ENCODE measurements at places on chromosomes 16 and 17. TPM values are rescaled to one million over a fixed set of nuclear protein-coding genes. Genes with fewer than 3 reads are reported as not detected.

DNA sequence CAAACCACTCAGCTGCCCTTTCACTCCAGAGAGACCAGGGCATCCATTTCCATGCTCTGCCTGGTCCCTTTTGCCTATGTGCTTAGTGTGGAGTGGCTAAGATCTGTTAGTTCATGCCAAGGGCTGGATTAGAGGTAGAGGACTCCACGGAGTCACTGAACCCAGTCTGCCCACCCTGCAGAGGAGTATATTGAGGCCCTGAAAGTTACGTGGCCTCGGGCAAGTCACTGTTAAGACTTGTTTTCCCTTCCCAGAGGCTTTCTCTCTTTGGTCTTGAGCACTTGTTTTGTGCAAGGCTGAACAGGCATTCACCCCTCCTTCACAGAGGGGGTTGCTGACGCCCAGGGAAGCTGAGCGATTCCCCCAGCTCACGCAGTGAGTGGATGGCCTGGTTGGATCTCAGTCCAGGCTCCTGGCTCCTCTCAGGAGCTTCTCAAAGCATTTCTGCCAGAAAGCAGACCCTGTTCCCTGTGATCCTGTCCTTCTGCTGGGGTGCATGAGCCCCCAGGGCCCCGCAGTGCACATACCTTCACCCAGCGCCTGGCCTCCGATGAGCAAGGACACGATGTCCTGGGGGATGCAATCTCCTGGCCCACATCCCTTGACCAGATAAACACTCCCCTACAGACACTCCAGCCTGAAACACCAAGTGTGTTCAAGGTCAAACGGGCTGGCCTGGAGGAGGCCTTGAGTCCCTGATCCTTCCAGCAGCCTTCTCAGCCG is 153.4 kb upstream of the GSE1 start:
- peak; percentile 69 for DNase-seq

- DNase-seq = no peak
Measured at GRCh38 chr16:75317101-75317522, 65.7 kb upstream of the BCAR1 start.

DNA sequence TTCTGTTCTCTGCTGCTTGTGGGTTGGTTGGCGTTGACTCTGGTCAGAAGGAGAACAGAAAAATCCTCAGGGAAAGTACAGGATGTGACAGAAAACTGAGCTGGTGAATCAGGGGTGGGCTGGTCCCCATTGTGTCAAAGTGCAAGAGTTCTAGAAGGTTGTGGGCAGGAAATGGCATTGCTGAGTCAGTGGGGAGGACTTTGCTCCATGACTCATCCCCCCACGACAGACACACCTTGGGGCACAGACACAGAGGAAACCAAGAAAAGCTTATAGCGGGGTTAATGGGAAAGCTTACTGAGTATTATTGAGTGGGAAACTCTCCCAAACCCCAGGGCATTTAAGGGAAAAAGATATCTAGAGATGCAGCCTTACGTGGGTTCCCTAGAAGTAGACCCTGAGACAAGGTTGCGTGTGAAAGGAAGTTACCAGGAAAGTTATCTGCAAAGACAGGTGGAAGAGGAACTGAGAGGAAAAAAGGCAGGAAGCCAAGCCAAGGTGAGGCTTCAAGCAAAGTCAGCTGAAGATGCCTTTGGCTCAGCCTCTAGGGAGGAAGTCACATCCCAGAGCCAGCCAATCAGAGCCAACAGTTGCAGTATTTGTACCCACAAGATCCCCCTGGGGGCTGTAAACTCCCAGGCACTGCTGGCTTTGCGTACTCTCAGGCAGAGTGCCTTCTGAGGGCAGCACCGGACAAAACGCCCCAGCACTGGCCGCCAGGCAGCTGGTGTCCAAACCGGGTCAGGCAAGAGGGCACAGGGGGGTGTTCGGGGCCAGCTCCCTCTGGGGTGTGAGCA is 86.4 kb downstream of the FOXL1 start:
- peak; percentile 86 for DNase-seq

DNA sequence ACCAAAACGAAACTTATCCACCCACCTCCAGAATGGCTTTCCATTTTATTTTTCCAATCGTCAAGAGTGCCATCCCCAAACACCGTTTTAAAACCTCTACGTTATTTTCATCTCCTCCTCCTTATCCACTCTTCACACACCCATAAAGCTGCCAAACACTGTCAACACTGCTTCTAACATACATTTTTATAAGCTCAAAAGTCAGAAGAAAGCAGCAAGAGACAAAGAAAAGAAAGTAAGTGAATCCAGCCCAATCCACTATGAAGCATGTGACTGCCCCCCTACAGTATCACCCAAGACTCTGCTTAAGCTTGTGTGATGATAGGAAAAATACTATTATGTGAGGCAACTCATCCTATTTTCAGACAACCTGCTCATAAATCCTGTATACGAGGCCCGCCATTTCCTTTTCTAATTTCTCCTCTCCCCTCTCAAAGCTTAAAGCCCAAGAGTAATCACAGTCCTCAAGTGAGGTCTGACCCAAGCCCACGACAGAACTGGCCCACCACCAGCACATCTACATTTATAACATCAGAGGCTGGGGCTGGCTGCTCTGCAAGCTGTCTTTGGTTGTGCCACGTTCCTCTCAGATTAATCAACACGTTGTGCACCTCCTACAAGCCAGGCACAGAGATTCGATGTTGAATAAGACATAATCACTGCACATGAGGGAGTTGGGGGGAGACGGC is 16.3 kb downstream of the USP31 start:
- no peak for DNase-seq

The XAF1 gene
- total RNA-seq = 29.9 TPM

The C16orf74 gene
- 6.6 TPM for total RNA-seq

- peak; percentile 40 for DNase-seq
Measured at GRCh38 chr16:2782583-2783351, 4.6 kb downstream of the PRSS33 start.

DNA sequence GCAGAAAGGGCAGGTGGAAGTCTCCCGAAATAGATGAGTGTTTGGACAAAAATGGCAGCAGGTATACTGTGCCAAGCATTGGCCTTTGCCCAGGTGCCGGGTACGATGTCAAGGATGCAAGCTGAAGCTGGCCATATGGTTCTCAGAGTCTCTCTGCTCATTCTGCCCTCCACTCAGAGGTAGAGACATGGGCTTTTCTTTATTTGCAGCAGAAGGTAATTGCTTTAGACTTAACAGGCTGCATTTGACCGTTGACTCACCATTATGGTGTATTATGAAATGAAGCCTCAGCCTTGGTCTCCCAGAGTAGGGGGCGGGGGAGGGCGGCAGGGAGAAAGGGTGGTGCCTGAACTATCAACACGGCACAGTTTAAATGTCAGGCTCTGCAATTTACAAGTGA is 969.1 kb upstream of the EEF2KMT start:
- DNase-seq = no peak

DNA sequence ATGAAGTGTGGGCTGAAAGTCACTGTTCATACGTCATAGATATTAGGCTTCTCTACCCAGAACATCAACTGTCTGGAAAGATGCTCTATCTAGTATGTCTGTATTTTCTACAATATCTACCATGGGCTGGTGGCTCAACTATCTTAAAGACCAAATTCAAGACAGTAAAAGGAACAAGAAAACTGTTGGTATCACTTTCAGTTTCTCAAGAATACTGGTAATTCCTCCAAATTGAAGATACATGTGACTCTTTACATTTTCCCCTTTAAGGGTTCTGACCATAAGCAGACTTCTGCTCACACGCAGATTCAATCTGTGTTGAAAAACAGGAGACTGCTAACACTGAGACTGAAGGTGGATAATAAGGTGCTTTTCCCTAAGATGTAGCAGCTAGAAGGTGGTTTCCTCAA is 24.2 kb downstream of the XPO6 start:
- no peak for DNase-seq

DNA sequence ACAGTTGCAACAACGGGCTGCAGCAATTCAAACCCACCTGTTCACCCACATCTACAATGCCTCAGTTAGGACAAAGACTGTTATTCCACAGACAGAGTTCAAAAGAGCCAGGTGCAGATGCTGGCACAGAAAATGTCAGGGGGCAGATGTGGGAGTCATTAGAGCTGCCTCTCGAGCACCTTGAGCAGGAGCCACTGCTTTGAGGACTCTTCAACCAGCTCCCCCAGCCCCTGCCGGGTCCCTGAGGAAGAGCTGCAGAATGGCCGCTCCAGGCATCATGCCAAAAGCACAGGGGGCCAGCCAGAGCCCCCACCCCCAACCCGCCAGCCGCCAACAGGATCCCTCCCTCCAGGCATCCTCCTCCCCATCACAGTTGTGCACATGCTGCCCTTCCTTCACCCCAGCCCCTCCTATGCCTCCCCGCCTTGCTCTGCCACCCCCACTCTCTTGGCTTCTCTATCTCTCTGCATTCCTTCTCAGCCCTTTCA is 20.8 kb downstream of the C17orf67 start:
- DNase-seq = no peak

- DNase-seq = no peak
Measured at GRCh38 chr17:6940186-6940649, 55.6 kb upstream of the ALOX12 start.

The CSH1 gene
- not detected for total RNA-seq

- no peak for DNase-seq
Measured at GRCh38 chr17:78379131-78379491, 662 bp downstream of the PGS1 start.

GRCh38 chr16:3508736-3509135 is 7.9 kb downstream of the CLUAP1 start:
- no peak for DNase-seq

DNA sequence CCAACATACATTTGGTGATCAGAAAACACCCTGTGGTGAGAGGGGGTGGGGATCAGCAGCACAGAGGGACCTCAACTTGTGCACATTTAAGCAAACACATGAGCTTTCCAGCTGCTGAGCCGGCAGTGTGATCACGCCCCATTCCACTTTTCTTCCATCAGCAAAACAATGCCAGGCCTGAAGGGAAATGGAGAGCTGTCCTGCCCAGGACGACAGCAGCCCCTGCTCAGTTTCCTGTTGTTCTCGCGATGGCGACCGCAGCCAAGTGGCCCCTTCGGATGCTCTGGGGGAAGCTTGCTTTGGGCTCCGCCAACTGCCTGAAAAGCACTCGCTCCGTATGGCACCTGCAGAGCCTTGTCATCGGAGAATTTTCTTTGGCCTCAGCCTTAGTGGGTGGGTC is 272.3 kb downstream of the FOXL1 start:
- DNase-seq = no peak

GRCh38 chr16:4382795-4383357 is 11.2 kb downstream of the VASN start:
- DNase-seq = no peak

DNA sequence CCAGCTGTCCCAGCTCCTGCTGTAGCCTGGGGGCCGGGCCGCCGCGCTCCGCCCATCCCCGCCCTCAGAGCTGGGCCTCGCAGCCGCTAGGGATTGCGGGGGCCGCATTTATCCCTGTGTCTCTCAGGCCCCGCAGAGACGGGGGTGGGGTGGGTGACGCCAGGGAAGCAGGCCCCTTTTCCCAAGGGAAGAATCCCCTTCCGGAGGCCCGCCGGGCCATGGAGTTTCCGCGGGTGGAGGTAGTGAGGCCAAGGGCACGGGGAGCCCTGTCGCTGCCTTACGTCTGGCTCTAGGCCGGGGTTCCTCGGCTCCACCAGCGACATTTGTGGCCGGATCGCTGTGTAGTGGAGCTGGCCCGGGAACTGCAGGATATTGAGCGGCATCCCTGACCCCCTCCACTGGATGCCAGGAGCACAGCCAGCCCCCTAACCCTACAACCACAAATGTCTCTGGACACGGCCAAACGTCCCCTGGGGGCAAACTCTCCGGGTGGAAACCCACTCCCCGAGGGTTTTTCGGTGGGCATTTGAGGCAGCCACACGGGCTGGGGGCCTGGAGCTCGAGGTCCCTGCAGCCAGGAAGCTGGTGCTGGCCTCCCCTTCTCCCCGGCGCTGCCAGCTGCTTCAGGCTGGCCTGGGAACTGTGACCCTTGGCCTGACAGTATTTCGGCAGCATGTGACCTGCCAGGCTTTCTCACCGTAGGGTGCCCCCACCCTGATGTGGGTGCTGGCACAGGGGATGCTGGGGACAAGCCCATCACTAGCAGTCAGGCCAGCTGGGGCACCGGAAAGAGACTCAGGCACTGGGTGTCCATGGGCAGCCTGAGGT is 12.0 kb upstream of the CD300A start:
- no peak for DNase-seq

The SHISA6 gene
- total RNA-seq = 0.27 TPM

The DUSP3 gene
- total RNA-seq = 120 TPM

DNA sequence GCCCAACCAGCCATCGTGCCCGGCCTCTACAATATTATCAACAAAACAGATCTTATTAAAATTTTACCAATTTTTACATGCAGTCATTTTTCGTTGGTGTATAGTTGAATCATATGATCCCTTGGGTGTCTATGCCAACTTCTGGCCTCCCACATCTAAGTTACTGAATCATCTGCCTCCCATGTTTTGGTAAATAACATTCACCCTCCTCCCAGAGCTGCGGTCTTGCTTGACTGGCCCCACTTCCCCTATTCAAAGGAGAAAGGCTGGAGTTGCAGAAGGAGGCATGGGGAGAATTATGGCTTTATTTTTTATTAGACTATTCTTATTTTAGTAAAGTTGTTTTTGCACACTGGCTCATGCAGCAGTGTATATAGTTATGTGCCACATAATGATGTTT is 18.5 kb upstream of the CCL23 start:
- DNase-seq = no peak

The AIPL1 gene
- total RNA-seq = not detected

The CCL22 gene
- not detected for total RNA-seq

GRCh38 chr17:73336408-73337329 is 24.9 kb upstream of the CDC42EP4 start:
- DNase-seq = no peak

DNA sequence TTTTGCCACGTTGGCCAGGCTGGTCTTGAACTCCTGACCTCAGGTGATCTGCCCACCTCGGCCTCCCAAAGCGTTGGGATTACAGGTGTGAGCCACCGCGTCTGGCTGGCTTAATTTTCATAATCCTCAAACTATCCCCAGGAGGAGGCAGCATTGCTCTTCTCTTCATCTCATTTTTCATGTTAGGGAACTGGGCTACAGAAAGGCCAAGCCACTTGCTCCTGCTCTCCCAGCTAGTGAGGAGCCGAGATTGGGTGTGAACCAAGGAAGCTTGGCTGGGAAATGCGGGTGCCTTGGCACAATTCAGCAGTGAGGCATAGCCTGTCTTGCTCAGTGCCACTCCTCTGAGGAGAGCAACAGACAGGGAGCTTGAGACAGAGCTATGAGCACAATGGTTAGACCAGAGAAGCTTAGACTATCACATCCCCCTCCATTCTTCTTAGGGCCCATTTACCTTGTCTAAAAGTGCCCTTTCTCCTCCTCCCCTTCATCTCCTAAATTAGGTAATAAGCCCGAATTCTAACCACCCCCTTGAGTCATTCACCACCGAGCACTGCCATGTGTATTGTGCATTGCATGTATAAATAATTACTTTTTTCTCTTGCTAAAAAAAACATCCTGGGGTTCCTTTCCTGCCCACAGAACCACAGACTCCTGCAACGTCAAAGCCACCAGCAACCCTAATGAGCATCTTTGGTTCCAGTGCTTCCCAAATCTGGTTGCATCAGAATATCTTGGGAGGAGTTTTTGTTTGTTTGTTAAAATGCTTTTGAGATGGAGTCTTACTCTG is 20.0 kb upstream of the KIF19 start:
- no peak for DNase-seq

- no peak for DNase-seq
Measured at GRCh38 chr17:28685366-28685765, 23.4 kb downstream of the SUPT6H start.

- DNase-seq = no peak
Measured at GRCh38 chr17:34225046-34225445, 30.0 kb upstream of the CCL2 start.

The RHOT2 gene
- total RNA-seq = 205 TPM

The SRL gene
- 0.40 TPM for total RNA-seq
